ENCODE measurements at places on chromosomes 6 and 20.

DNA sequence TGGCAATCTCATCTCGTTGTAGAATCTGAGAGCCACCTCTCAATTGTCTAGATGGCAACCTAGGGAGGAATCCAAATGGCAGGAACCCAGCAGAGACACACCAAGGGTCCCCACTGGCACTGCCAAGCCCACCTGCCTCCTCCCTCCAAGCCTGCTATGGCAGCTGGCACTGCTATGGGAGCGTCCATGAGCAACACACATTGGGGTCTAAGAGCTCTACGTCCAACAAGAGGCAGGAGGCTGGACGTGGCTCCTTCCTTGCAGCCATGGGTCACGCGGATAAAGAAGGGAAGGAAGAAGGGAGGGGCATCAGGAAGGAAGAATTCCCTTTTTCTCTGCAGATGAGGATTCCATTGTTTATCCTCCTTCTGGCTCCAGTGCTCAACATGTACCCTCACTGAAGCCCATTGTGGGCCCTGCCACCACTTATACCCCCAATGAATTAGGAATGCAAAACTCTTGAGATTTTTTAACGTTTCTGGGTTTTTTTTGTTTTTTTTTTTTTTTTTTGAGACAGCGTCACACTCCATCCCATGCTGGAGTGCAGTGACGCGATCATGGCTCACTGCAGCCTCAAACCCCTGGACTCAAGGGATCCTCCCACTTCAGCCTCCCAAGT is 17.3 kb downstream of the ATP9A start:
- no peak for DNase-seq

DNA sequence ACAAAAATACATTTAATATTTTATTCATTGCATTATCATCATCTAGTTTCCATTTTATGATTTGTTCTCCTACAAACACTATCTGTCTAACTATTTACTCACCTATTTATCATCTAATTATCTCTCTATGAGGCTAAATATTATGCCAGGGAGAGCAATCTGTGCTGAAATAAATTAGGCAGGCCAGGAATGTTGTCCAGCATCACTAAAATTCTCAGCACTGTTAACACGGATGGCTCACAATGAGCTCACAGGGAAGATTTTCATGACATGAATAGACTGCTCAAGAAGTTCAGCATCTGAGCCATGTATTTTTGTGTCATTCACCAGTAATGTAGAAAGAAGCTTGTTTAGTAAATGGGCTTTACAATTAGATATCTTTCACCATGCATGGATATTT is 1277.2 kb downstream of the GRIK2 start:
- DNase-seq, result no peak

DNA sequence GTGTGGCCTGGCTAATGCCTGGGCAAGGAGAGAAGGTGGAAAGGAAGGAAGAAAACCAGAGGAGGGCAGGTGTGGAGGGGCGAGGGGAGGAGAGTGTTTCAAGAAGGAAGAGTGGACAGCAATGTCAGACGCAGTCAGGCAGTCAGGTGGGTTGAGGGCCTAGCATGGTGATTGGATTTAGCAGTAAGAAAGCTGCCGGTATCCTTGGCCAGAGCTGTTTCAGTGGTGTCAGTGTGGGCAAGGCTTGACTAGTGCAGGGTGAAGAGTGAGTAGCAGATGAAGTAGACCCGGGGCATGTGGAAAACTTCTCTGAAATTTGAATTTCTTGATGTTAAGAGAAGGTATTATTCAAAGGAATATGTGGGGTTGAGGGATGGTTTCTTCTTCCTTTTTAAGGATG is 27.0 kb downstream of the SNX9 start:
- DNase-seq, result no peak

- no peak for DNase-seq
Measured at GRCh38 chr6:131949620-131949908, 1.6 kb downstream of the CCN2 start.

GRCh38 chr6:37056439-37057127 is 51.1 kb downstream of the FGD2 start:
- DNase-seq, result no peak

GRCh38 chr20:50980071-50980681 is 21.6 kb downstream of the MOCS3 start:
- DNase-seq, result peak; percentile 24

- no peak for DNase-seq
Measured at GRCh38 chr20:2578475-2579192, 42.3 kb downstream of the TMC2 start.

DNA sequence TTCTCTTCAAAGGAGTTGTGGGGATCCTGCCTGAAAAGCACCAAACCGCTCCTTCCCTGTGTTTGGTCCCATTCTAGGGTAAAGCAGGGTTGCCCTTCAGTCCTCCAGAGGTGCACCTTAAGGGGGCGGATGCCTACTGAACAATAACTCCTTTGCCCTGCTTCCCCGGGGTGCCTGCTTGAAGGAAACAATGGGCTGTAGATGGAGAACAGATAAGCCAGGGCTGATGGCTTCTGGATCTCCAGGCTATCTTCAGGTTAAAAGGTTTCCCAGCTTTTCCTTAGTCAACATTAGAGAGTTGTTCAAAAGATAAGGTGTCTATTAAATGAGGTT is 5.4 kb upstream of the PRDM1 start:
- DNase-seq, result no peak

GRCh38 chr6:11129908-11130565 is 18.5 kb upstream of the ERVFRD-1 start:
- DNase-seq, result no peak

GRCh38 chr20:23602699-23603098 is 3.0 kb downstream of the CST9 start:
- DNase-seq, result no peak

DNA sequence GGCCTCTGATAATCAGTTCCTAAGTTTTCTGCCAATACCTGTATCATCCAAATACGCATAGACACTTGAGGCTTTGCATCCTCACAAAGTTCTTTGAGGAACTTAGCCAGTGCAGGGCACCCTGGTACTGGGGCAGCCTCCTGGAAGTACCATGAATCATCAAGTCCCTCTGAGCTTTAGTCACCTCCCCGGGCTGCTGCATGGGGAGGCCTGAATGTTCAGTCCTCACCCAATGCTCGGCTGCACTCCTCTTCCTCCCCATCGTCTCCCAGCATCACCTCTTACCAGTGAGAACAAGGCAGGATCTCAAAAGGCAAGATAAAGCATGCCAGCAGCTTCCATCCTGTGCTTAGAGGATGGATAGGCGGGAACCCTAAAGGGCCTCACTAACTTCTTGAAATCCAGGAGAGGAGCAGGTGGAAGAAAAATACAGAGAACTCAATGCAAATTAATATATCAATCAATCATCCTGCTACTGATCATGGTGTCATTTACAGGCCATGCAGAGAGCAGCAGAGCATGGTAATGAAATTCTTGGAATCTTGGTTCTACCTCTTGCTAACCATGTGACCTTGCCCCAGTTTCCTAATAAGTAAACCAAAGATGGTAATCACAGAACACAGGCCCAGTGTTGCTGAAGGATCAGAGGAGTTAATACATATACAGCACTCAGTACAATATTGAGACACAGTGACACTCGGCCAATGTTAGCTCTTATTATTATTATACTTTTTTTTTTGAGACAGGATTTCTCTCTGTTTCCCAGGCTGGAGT is 4.7 kb upstream of the CCN6 start:
- DNase-seq, result no peak

GRCh38 chr6:137363805-137364138 is 130.4 kb downstream of the OLIG3 start:
- DNase-seq, result no peak

GRCh38 chr6:132491303-132491702 is 21.6 kb downstream of the STX7 start:
- peak; percentile 11 for DNase-seq

- DNase-seq, result no peak
Measured at GRCh38 chr6:111171577-111172400, 84.5 kb downstream of the SLC16A10 start.

- DNase-seq, result no peak
Measured at GRCh38 chr6:128339635-128340450, 180.6 kb downstream of the PTPRK start.

- DNase-seq, result no peak
Measured at GRCh38 chr6:153032255-153032882, 29.9 kb upstream of the MTRF1L start.

GRCh38 chr20:22093122-22093521 is 387.7 kb downstream of the PAX1 start:
- no peak for DNase-seq

- no peak for DNase-seq
Measured at GRCh38 chr6:105243487-105243886, 63.7 kb upstream of the POPDC3 start.

GRCh38 chr20:10761786-10762185 is 88.0 kb upstream of the JAG1 start:
- no peak for DNase-seq

- DNase-seq, result no peak
Measured at GRCh38 chr6:150299873-150300485, 68.8 kb upstream of the IYD start.

DNA sequence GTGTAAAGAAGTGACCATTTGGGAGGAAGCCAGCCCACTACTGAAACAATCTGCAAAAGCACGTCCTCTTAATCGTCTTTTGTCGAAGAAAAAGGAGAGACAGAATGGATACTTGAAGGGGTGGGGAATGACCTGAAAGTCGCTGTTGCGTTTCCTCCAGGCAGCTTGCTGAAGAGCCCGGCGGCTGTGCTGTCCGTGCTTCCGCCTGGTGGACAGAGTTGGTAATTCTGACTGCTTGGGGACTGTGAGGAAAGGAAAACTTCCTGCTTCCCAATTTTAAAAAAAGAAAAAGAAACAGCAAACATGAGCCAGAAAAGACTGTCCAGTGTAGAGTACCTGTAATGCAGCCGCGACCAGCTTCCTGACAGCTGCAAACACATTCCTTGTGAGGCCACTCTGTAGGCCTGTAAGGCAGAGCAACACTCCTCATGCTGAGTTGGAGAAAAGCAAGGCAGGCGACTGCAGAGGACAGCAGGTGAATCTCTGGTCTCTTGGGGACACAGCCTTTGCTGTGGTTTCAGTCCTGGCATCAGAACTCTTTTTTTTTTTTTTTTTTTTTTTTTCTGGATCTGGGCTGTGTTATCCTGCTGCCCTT is 251.1 kb upstream of the TBX18 start:
- no peak for DNase-seq

DNA sequence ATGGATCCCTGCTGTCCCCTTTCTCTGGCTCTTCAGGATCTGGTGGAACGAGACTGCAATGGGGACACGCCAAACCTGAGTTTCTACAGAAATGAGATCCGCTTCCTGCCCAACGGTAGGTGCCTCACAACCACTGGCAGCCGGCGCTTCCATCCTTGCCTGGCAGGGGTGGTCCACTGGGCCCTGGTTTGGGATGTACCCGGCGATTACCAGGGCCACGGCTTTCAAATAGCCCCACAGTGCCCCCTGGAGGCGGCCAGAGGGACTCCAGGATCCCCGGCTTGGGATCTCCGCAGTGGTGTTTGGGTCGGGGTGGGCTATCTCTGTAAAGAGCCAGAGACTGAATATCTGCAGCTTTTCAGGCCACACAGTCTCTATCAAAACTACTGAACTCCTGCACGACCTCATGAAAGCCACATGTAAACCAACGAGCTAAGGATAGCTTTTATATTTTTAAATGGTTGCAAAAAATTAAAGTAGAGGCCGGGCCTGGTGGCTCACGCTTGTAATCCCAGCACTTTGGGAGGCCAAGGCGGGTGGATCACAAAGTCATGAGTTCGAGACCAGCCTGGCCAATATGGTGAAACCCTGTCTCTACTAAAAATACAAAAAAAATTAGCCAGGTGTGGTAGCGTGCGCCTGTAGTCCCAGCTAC is 3.7 kb downstream of the OGFR start:
- DNase-seq, result peak; percentile 79

GRCh38 chr6:17042422-17043147 is 59.3 kb upstream of the STMND1 start:
- DNase-seq, result no peak

GRCh38 chr20:50575865-50576720 is 65.9 kb downstream of the PTPN1 start:
- peak; percentile 74 for DNase-seq

DNA sequence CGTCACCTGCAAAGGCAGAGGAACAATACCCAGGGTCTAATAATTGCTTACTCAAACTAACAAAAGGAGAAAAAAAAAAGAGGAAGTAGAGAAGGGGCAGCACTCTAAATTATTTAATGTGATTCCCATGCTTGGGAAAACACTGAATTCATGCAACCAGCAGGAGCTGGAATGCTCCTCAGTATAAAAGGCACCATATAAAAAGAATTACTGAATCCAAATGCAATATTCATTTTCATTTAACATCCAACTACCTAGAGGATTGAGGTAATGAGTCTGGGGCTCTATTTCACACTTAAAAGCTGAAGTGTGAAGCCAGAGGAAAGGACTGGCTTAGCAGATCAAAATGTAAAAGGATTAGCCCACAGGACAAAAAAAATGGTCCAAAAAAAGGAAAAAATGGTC is 8.7 kb downstream of the B4GALT5 start:
- DNase-seq, result no peak

DNA sequence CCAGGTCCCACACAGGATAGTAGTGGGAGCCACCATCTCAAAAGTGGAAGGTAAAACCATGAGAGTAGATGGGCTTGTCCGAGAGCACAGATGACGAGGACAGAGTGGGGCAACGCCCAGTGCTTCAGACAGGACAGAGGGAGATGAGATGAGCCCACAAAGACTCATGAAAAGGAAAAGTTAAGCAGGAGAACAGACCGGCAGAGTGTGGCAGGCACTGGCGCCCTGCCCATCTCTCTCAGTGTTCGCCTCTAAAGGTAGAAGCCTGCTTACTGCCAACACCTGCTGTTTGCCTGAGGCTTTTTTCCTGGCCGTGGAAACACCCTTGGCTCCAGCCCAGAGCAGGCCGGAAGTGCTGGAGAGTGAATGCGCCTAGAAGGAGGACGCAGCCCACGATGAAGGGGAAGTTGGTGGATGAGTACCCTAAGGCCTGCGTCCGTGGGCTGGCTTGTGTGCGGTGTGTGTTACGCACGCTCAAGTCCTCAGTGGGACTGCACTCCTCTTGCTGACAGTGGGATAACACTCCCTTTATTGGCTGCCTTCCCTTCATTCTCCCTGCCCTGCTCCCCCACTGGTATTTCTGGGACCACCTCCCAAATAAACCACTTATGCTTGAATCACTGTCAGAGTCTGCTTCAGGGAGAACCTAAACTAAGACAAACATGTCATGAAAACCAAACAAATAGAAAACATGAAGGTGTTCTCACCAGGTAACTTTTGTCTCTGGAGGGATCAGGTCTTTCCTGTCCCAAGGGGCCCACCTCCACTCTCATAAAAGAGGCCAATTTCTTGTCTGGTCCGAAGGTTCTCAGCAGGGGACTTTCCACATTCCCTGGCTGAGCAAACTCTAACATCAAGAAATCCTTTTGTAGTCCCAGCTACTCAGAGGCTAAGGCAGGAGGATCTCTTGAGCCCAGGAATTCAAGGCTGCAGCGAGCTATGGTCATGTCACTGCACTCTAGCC is 9.1 kb upstream of the FOXP4 start:
- no peak for DNase-seq

GRCh38 chr6:79694623-79695343 is 63.7 kb downstream of the SH3BGRL2 start:
- no peak for DNase-seq

GRCh38 chr20:44584162-44584561 is 1.8 kb downstream of the PKIG start:
- no peak for DNase-seq

DNA sequence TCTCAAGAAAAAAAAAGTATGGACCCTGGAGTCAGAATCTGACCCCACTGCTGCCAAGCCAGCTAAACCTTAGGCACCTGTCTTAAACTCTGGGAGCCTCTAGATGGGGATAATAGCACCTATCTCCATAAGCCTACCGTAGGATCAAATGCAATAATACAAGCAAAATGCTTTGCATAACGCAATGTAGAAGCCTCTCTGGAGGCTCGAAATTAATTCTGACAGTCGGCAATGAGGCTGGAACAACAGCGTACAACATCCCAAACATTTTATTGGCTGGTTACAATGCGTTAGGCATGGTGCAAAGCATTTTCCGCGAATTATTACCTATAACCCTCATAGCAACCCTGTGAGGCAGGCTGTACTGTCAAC is 521 bp downstream of the CDK5RAP1 start:
- DNase-seq, result no peak

Data from activated naive CD4-positive, alpha-beta T cell treated with Interleukin-2 at 50 U/mL for 16 hours (primary cell).